ENCODE measurements at places on chromosomes 3 and 15. TPM values are rescaled to one million over a fixed set of nuclear protein-coding genes. Genes with fewer than 3 reads are reported as not detected.

Gene RNF168
- total RNA-seq: 32.4 TPM

Gene DPPA2
- total RNA-seq: not detected

Gene TGM4
- total RNA-seq: 0.26 TPM

GRCh38 chr3:80239301-80239700, 471.5 kb upstream of the ROBO1 start:
- DNase-seq: no peak

GRCh38 chr15:75203908-75204263, 2.2 kb downstream of the C15orf39 start:
- no peak for DNase-seq

GRCh38 chr3:72414481-72415016, 433.7 kb downstream of the SHQ1 start:
- DNase-seq: no peak

- DNase-seq: no peak
Observed at GRCh38 chr3:133620066-133620784, 41.5 kb downstream of the TOPBP1 start.

GRCh38 chr3:5464649-5465048, 277.1 kb downstream of the EDEM1 start:
- no peak for DNase-seq

- no peak for DNase-seq
Observed at GRCh38 chr3:50154476-50154839, 666 bp upstream of the SEMA3F start.

- no peak for DNase-seq
Observed at GRCh38 chr3:194423317-194423716, 24.3 kb upstream of the GP5 start.

- DNase-seq: no peak
Observed at GRCh38 chr3:173371848-173372487, 25.6 kb upstream of the NLGN1 start.

GRCh38 chr3:44058022-44058867, 183.4 kb upstream of the TOPAZ1 start:
- DNase-seq: no peak

DNA sequence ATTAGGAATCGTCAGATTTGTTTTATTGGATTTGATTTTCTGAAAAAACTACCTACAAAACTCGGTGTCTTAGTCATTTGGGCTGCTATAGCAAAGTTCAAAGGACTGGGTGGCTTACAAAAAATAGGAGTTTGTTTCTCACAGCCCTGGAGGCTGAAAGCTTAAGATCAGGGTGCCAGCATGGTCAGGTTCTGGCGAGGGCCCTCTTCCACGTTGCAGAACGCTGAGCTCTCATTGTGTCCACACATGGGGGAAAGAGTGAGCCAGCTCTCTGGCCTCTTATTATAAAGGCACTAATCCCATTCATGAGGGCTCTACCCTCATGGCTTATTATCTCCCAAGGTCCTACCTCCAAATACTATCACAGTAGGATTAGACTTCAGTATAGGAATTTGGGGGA, 40.6 kb upstream of the MRPS22 start:
- no peak for DNase-seq

DNA sequence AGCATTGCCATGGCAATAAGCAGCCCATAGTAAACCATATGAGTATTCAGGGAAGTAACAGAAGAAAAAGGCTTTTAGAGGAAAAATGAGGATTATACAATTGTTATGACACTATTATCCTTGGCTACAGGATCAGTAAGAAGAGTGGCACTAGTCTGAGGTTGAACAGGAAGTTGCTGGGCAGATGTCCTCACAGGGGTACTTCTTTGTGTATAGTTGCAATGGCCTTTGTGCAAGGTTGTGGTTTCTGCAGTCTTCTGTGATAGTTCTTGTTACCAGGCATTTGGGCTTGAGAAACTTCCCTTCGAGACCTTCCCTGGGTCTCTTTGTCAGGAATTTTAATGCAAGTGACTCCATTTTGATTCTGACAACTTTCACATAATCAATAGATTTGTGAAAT, 100.6 kb upstream of the ATP11B start:
- no peak for DNase-seq

GRCh38 chr3:188076176-188076575, 77.8 kb upstream of the LPP start:
- no peak for DNase-seq

GRCh38 chr3:179688850-179689249, 36.0 kb downstream of the USP13 start:
- DNase-seq: no peak

- DNase-seq: no peak
Observed at GRCh38 chr3:12436514-12437220, 47.6 kb upstream of the TSEN2 start.

DNA sequence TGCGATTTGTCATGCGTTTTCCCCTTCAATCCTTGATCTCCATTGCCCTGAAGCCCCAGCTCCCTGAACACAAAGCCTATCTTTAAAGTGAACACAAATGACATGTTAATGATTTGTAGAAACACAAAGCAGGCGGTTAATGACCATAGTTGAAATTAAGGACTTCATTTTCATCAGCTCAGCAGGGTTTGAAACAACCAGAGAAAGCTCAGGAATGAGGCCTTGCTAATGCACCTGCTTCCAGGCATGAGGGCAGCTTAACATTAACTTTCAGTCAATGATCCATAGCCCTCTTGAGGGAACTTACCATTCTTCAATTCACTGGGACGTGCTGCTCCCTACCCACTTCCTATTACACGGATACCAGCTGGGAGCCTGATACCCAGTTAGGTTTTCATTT, 427.2 kb upstream of the CBLB start:
- DNase-seq: no peak
